Inflammatory macrophage treated with lipopolysaccharide for 4 hours (primary cell): ENCODE measurements at places on chromosomes 2 and 18.

- peak; percentile 36 for DNase-seq
Measured at GRCh38 chr2:61727746-61728145, 126.1 kb downstream of the FAM161A start.

DNA sequence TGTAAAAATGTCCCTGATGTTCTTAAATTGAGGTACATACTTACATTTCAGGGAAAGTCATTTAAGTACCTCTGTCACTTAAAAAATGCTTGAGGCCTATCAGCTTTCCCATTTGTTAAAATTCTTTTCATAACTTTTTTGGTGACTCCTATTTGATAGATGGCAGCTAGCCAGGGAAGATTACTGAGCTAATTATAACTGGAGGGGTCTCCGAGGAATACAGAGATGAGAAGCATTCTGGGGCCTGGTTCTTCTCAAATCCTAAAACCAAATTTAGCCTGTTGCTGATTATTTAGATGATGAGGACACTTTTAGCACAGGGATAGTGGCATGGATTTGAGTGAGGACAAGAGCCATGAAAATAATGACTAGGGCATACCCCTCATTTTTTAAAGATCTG is 4.8 kb downstream of the UGP2 start:
- DNase-seq: no peak

- peak; percentile 42 for DNase-seq
Measured at GRCh38 chr2:160022162-160022561, 40.3 kb downstream of the PLA2R1 start.

DNA sequence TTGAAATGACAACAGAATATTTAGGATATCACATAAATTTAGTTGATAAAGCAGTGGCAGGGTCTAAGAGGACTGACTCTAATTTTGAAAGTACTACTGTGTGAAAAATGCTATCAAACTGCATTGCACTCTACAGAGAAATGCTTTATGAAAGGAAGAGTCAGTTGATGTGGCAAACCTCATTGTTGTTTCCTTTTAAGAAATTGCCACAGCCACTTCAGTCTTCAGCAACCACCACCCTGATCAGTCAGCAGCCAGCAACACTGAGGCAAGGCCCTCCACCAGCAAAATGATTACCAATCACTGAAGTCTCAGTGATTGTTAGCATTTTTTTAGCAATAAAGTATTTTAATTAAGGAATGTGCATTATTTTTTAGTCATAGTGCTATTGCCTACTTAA is 488.7 kb upstream of the SLC39A10 start:
- no peak for DNase-seq

DNA sequence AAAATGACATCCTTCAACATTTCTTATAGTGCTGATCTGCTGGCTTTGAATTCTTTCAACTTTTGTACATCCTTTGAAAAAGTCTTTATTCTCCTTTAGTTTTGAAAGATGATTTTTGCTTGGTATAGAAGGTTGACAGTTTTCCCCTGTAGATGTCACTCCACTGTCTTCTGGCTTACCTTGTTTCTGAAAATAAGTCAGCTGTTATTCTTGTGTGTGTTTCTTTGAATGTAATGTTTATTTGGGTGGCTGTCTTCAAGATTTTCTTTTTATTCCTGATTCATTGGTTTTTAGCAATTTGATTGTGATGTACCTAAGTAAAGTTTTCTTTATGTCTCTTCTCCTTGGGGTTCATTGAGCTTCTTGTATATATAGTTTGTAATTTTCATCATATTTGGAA is 47.6 kb downstream of the ACTR3 start:
- no peak for DNase-seq

GRCh38 chr2:39665811-39666490 is at the start of gene TMEM178A:
TSS of gene TMEM178A (plus strand) at chr2:39665917. CDS start at chr2:39665975, 58 bp downstream.
- no peak for DNase-seq

GRCh38 chr18:58937071-58937886 is 72.6 kb downstream of the ZNF532 start:
- DNase-seq: peak; percentile 82

GRCh38 chr2:6159606-6160005 is 467.4 kb downstream of the SOX11 start:
- no peak for DNase-seq

DNA sequence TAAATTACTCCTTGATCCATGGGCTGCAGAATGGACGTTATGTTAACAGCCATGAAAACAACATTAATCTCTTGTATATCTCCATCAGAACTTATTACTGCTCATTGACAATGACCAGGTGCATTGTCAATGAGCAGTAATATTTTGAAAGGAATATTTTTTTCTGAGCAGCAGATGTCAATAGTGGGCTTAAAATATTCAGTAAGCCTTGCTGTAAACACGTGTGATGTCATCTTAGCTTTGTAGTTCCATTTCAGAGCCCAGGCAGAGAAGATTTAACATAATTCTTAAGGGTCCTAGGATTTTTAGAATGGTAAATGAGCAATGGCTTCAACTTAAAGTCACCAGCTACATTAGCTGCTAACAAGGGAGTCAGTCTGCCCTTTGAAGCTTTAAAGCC is 26.6 kb downstream of the CFAP210 start:
- DNase-seq: no peak

- DNase-seq: no peak
Measured at GRCh38 chr2:240952496-240953246, 45.7 kb upstream of the SNED1 start.

- no peak for DNase-seq
Measured at GRCh38 chr2:190533968-190534309, 583 bp downstream of the NEMP2 start.

DNA sequence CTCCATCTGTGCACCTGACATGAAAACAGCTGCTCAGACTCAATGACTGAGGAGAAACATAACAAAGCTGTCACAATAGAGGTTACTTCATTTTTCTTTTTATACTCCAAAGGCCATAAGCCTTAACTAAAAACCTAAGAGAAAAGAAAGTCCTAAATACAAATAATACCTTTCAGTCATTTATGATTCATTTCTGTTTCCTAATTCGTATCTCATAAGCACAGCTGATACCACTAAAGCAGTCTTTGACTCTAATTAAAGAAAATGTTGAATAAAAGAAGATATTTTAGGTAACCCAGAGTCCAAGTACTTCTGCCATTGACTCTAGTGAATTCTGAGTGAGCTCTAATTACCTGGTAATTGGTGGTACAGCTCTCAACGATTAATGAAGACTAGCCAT is 20.6 kb downstream of the NEMP2 start:
- DNase-seq: no peak

DNA sequence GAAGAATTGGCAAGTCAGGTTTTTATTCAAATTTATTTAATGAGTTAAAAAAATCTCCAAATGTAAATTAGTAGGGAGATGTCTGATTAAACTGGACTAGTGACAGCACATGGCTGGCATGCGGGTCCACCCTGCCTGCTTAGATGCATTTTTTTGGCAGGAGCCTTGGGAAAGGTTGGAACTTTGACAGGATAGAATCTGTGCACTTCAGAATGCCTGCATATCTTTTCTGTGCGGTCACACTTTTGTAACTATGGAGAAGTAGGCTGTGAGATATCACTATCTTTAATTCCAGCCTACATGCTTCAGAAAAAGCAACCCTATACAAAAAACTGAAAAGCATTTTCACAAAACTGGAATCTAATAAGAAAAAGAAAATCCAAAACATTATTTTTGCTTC is 317.8 kb downstream of the MBD2 start:
- DNase-seq: no peak

DNA sequence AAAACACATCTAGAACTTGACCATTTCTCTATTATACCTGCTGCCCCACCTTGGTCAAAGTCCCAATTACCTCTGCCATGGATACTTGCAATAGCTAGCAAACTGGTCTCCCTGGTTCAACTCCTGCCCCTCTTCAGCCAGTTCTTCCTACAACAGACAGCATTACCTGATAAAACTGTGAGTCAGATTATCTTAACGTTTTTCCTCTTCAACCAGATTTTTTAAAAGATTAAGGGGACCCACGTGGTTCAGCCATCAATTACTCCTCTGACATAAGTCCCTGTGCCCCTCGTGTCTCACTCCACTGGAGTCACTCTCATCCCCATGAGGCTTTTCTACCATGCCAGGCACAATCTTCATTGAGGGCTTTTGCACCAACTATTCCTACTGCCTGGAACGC is 5.3 kb upstream of the ARHGAP15 start:
- no peak for DNase-seq

DNA sequence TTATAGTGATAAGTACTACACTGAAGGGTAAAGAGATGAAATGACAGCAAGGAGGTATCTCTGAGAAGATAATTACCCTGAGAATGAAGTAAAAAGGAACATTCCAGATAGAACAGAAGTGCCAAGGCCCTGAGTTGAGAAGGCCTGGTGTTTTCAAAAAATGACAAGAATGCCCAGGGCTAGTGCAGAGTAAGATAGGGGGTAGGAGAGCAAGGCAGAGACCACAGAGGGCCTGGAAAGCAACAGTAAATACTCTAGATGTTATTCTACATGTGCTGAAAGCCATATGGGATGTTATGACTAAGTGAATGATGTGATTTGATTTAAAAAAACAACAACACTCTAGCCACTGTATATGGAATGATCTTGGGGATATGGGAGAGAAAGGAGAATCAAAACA is 52.3 kb downstream of the BAZ2B start:
- no peak for DNase-seq

DNA sequence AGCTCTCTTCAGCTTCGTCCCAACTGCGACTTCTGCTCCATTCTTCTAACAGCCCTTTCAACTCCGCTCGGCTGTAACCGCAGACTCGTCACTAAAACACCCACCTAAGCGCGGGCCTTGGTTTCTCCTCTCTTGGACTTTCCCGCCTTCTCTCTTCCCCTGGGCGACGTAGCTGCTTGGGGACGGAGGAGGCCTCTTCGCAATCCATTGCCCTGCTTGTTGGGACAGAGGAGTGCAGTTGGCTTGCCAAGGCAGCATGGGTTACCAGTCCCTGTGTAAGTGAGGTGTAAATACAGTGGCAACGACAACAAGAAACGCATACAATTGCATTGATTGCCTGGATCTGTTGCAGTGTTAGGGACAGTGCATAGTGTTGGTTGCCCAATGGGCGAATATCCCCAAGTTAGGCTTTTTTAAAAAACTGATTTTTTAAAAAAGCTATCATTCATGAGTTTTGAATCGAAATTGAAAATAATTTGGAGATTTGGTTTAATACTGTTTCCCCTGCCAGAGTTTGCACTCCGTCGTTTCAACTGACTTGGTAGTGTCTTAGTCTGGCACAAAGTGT is 484 bp upstream of the DARS1 start:
- peak; percentile 88 for DNase-seq

- DNase-seq: no peak
Measured at GRCh38 chr18:26978812-26979341, 113.4 kb upstream of the AQP4 start.

GRCh38 chr18:22846088-22846683 is 86.9 kb upstream of the RBBP8 start:
- DNase-seq: no peak

DNA sequence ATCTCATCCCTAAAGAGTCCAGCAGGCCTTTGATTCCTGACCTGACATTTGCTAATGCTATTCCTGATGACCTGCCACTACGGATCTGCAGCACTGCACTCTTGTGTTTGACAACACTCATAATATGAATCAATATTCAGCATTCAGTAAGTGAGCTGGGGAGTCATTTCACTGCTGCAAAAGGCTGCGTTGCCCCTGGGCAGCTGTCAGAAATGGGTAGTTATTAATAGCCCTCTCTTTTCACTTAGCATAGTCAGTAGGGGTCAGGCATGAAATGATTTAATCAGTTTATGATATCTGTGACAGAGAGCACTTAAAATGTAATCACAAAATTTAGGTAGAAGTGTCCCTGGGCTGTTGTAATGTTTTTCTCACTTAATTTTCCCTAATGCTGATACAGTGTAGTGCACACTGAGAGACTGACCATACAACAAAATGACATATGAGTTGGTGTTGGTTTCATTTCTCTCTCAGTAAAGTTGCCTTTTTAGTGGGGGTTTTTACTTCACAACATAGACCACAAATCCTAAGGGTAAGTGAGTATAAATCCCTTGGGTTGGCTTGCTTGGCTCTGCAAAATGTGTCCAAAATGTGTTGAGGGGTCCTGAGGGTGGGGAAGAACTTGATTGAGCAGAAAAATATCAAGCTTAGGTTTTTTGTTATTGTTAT is 184.8 kb downstream of the CAMKMT start:
- DNase-seq: peak; percentile 10

GRCh38 chr2:97751752-97752151 is 38.4 kb downstream of the ZAP70 start:
- no peak for DNase-seq

- no peak for DNase-seq
Measured at GRCh38 chr18:22186484-22186971, 17.1 kb downstream of the GATA6 start.

GRCh38 chr2:72846171-72847095 is 20.6 kb upstream of the EXOC6B start:
- no peak for DNase-seq

DNA sequence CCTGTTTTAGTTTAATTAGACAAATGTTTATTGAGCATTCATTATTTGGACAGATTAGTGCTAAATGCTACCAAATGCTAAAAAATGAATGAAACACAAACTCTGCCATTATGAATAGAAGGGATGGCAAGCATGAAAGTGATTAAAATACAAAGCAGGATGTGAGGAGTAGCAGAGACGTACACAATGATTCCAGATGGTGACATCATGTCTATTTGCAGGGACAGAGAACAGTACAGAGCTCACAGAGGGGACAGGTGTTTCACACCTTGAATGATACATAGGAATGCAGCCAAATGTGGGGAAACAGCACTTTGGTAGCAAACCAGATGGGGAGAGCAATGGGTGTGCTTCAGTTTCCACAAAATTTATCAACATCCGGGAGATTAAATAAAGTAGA is 76.3 kb downstream of the CD226 start:
- no peak for DNase-seq

DNA sequence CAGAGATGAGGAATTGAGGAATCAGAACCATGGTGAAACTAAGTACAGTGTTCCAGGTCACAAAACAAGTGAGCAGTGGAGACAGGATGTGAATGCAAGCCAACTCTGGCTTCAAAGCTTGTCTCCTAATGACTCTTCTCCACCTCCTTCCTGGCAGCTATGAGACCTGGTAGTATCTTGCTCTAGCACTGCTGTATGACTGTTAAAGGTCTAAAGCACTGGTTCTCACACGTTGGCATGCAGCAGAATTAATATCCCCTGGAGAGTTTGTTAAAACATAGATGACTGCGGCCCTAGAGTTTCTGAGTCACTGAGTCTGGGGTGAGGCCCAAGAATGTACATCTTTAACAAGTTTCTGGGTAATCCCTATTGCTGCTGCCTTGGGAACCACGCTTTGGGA is 63.3 kb downstream of the SUCLG1 start:
- DNase-seq: no peak

- no peak for DNase-seq
Measured at GRCh38 chr2:121450301-121450700, 80.4 kb upstream of the RNU4ATAC start.

- DNase-seq: no peak
Measured at GRCh38 chr2:1804351-1804771, 60.0 kb upstream of the PXDN start.

DNA sequence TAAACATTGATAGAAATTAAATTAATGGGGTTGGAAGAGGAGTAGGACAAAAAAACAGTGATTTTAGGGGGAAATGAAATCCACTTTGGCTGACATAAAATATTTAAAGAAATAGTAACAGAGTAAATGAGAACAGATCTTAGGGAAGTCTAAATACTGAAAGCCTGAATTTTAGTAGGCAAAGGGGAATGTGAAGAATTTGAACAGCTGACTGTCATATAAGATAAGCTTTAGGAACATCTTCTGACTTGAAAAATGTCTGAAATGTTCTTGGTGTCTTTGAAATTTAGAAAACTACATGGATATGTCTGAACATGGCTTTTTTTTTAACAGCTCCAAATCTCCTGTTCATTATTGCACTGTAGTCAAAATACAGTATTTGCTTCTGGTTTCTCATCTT is 150.3 kb downstream of the CALCRL start:
- DNase-seq: no peak
